NCI-H2107 (cell line): ENCODE measurements at places on chromosomes 11 and 22.

DNA sequence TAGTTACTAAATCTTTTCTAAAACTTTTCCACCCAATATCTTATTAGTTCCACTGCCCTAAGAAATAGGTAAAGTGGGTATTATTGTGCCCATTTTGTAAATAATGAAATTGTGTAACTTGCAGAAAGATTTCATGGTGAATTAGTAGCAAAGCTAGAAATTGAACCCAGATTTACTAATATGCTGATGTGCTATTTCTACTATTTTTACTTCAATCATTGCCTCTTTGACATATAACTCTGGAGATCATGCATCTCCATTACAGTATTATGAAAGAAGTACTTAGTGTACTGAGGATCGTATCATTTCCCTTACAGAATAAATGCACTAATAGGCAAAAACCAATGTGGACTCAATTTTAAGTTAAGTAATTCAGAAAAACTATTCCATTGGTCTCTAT lies 119.0 kb downstream of the CSTPP1 start:
- DNase-seq = no peak

- no peak for DNase-seq
These were observed 66.5 kb upstream of the SLC25A18 start for GRCh38 chr22:17496841-17497240.

DNA sequence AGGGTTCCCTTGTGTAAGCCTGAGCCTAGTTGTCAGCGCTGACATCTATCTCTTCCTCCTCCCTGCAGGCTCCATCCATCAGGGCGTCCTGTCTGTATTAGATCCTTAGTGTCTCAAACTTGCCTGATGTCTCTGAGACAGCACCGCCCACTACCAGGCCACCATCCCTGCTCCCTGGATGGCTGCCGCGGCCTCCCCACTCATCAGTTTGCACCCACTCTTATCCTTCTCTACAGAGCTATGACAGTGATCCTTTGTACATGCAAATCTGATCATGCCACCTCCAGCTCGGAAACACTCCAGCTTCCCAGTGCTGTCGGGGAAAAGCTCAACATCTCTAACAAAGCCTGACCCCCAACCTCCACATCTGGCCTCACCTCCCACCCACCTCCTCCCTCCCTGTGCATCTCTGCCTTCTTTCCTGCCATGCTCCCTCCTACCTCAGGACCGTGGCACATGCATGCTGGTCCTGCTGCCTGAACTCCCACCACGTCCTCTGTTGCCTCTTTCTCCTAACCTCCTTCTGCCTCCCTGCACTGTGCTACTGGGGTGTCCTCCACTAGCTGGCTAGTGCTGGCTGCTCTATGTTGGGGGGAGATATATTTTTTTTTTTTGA lies 61.6 kb upstream of the EIF3D start:
- no peak for DNase-seq

DNA sequence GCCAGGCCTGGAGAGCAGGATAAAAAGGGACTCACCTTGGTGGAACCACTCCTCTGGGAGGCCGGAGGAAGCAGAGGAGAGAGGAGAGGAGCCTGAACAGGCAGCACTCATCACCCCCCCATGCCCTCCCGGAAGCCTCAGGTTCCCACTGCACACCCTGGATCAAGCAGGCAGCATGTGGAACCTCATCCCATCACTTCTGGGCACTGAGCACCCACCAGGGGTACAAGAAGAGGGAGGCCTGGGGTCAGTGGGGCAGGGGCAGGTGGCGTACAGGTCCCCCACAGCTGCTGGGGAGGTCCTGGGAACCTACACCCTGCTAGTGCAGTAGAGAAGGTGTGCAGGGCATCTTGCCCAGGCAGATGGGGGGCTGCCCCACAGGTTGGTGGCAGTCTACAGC lies 35.1 kb upstream of the TXNRD2 start:
- no peak for DNase-seq

DNA sequence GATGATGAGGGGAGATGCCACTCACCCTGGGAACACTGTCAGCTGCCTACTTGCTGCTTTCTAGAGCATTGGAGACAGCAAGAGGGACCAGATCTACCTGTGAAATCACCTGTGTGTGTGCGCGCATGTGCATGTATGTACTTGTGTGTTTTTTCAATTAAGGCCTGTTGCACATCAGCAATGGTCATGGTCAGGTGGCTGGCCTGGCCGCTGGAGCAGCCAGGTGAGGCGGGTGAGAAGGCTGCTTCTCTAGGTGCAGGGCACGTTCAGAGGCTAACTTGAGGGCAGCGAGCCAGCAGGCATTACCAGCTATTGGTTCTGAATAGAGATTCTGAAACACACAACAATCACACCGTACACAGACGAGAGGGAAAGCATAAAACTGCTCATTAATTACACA lies 65.1 kb downstream of the PARVG start:
- no peak for DNase-seq
